ENCODE measurements at places on chromosomes 5 and 9.

- DNase-seq = no peak
- peaks cover 5% of the 10 kb centered on the region for H3K4me1 ChIP-seq
- no peak overlapping the region for H3K27ac ChIP-seq
- H3K4me3 ChIP-seq = peak overlapping the region; percentile 29
- H3K27me3 ChIP-seq = peaks cover 28% of the 10 kb centered on the region
Observed at GRCh38 chr5:139747583-139748504, 47.8 kb upstream of the PSD2 start.

GRCh38 chr9:107933097-107933496 is 443.5 kb upstream of the KLF4 start:
- no peak overlapping the region for H3K27ac ChIP-seq
- no peak for DNase-seq
- no peak overlapping the region for H3K4me3 ChIP-seq
- H3K36me3 ChIP-seq = no peaks in the 10 kb centered on the region
- H3K4me1 ChIP-seq = no peaks in the 10 kb centered on the region

DNA sequence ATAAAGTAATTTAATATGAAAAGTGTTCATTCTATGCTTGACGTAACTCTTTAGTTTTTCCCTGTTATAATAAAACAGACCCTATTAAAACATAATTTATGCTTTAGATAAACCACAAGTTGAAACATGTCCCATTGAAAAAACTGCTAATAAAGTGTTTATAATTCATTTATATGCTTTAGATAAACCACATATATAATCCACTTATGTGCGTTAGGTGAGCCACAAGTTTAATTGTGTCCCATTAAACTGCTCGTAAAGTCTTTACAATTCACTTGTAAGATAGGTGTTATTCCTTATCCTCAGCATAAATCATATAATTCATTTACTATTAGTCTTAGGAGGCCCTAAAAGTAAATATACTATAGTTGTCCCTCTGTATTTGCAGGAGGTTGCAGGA is 3.6 kb downstream of the NIPSNAP3B start:
- no peak for DNase-seq
- H3K27ac ChIP-seq = no peak overlapping the region
- H3K36me3 ChIP-seq = no peaks in the 10 kb centered on the region
- no peaks in the 10 kb centered on the region for H3K4me1 ChIP-seq
- no peaks in the 10 kb centered on the region for H3K27me3 ChIP-seq

DNA sequence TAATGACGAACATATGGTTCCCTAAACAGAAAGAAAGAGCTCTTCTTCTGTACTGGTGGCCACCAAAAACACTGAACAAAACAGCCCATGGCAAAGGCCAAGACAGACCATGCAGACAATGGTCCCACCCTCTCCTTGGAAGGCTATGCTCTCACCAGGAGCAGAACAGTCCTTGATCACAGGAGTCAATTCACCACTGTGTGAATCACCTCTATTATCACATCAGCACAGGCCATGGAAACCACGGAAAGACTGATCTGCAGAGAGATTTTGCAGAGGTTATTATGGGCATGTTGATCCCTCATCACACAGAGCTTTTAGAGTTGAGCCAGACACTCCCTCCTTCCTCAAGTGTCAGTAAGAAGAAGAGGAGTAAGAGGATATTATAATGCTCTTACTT is 134.0 kb upstream of the RASEF start:
- DNase-seq = no peak
- no peak overlapping the region for H3K27ac ChIP-seq
- no peaks in the 10 kb centered on the region for H3K4me1 ChIP-seq
- H3K27me3 ChIP-seq = no peaks in the 10 kb centered on the region
- H3K36me3 ChIP-seq = no peaks in the 10 kb centered on the region
- no peak overlapping the region for H3K4me3 ChIP-seq

GRCh38 chr9:105087910-105088898 is 156.2 kb upstream of the SLC44A1 start:
- H3K36me3 ChIP-seq = no peaks in the 10 kb centered on the region
- no peak overlapping the region for H3K27ac ChIP-seq
- H3K4me3 ChIP-seq = no peak overlapping the region

- peaks cover 1% of the 10 kb centered on the region for H3K4me1 ChIP-seq
- DNase-seq = no peak
- peak overlapping the region; percentile 29 for H3K27ac ChIP-seq
- no peaks in the 10 kb centered on the region for H3K36me3 ChIP-seq
- no peaks in the 10 kb centered on the region for H3K27me3 ChIP-seq
Observed at GRCh38 chr5:176446884-176447590, 1.1 kb upstream of the FAF2 start.

DNA sequence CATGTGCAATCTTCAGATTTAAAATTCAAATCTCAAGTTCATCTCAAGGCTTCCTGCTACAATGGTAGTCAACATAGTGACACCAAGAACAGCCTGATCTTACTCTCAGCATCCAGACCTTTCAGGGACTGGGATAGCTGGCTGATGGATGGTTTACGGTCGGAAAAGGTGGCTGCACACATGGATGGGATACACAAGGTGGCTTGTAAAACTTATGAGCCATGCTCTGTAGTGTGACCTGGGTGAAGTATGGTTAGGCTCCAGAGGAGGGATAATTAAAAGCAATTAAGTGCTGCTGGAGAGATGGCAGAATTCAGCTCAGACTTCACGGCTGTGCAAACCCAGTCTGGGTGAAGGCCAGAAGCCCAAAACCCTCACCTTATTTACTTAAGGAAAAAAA is 379.5 kb downstream of the NFIB start:
- peaks cover 2% of the 10 kb centered on the region for H3K4me1 ChIP-seq
- no peak for DNase-seq
- no peak overlapping the region for H3K4me3 ChIP-seq
- H3K27ac ChIP-seq = no peak overlapping the region
- no peaks in the 10 kb centered on the region for H3K27me3 ChIP-seq
- no peaks in the 10 kb centered on the region for H3K36me3 ChIP-seq

- no peak overlapping the region for H3K4me3 ChIP-seq
- no peaks in the 10 kb centered on the region for H3K36me3 ChIP-seq
- no peak overlapping the region for H3K27ac ChIP-seq
- no peaks in the 10 kb centered on the region for H3K27me3 ChIP-seq
Observed at GRCh38 chr5:36006163-36006562, 15.0 kb upstream of the UGT3A1 start.

- H3K4me1 ChIP-seq = no peaks in the 10 kb centered on the region
- H3K4me3 ChIP-seq = no peak overlapping the region
- no peaks in the 10 kb centered on the region for H3K27me3 ChIP-seq
- H3K36me3 ChIP-seq = no peaks in the 10 kb centered on the region
Observed at GRCh38 chr5:151028717-151029116, 8.3 kb downstream of the GPX3 start.

GRCh38 chr5:55219770-55220169 is 7.3 kb downstream of the MCIDAS start:
- no peaks in the 10 kb centered on the region for H3K36me3 ChIP-seq
- peaks cover 43% of the 10 kb centered on the region for H3K27me3 ChIP-seq
- peaks cover 3% of the 10 kb centered on the region for H3K4me1 ChIP-seq
- no peak overlapping the region for H3K27ac ChIP-seq
- no peak for DNase-seq
- no peak overlapping the region for H3K4me3 ChIP-seq

GRCh38 chr9:116061546-116062205 is 91.9 kb upstream of the PAPPA start:
- H3K27ac ChIP-seq = no peak overlapping the region
- DNase-seq = no peak
- H3K36me3 ChIP-seq = no peaks in the 10 kb centered on the region
- H3K27me3 ChIP-seq = no peaks in the 10 kb centered on the region
- no peak overlapping the region for H3K4me3 ChIP-seq

DNA sequence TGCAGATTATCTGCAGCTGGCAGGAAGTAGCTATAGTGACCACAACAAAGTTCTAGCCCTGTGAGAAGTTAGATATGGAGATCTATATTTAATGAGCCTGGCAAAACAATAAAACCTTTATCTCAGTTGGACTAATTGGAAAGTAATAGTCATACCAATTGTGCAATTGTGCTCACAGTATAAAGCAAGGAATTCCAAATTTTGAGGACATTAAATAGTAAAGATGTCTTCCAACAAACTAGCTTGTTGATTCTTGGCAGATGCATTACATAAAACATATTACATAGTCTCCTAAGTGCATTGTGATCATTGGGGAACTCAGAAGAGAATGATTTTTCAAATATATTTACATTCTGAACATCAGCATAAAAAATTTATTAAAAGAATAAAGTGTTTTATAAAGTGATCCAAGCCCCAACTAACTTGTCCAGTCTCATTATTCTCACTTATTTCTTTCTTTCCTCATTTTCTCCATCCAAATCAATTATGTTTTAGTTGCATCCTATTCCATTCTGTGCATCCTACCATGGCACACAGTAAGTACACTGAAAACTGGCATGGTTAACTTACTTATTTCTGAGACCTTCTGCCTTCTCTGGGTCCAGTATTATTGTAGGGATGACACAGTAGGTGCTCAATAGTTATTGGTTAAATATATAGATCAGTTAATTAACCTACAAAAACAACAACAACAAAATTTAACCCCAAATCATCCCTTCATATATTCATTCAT is 977.2 kb upstream of the NUDT12 start:
- H3K4me3 ChIP-seq = no peak overlapping the region
- no peak for DNase-seq
- no peaks in the 10 kb centered on the region for H3K36me3 ChIP-seq

DNA sequence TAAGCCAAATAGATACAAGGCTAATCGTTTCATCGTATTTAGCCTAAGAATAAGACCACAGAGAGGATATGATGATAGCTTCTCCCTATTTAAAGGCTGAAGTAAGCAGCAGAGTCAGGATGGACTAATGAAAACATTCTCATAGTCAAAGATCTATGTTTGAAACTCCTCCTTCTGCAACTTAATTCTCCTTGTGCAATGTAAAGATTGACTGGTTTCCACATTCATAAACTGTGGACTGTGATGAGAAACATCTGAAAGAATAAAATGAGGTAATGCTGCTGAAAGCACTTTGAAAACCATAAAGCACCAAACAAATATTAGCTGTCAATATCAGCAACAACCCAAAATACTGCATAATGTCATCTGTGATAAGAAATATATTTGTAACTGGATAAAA is 361.9 kb downstream of the CSNK1G3 start:
- H3K27ac ChIP-seq = no peak overlapping the region
- DNase-seq = no peak
- H3K27me3 ChIP-seq = no peaks in the 10 kb centered on the region
- no peaks in the 10 kb centered on the region for H3K36me3 ChIP-seq

DNA sequence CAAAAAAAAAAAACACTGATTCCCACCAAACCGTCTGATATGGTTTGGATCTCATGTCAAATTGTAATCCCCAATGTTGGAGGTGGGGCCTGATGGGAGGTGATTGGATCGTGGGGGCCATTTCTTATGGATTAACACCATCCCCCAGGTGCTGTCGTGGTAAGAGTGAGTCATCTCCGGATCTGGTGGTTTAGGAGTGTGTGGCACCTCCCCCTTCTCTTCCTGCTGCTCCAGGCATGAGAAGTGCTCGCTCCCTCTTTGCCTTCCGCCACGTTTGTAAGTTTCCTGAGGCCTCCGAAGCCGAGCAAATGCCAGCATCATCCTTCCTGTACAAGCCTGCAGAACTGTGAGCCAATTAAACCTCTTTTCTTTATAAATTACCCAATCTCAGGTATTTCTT is 45.2 kb downstream of the HSD17B3 start:
- DNase-seq = peak; percentile 55
- H3K27ac ChIP-seq = no peak overlapping the region
- H3K27me3 ChIP-seq = no peaks in the 10 kb centered on the region
- H3K36me3 ChIP-seq = no peaks in the 10 kb centered on the region
- H3K4me1 ChIP-seq = peaks cover 6% of the 10 kb centered on the region

DNA sequence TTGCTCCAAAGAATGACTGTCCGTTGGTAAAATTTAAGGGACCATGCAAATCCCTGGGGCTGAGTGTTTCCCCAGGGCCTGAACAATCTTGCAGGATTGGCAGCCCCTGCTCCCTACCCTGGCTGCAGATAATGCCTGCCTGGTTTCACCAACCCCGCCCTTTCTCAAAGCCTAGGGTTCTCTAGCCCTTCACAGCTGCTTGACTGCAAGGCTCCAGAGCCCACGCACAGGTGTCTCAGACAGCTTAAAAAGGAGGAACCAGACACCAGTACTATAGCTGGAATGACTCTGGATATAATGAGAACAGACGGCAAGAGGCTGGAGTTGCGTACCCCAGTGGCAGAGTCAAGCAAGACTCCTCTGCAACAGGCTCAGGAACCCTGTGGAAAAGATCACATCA is 25.2 kb upstream of the TNIP1 start:
- no peak overlapping the region for H3K27ac ChIP-seq
- H3K4me3 ChIP-seq = no peak overlapping the region
- no peaks in the 10 kb centered on the region for H3K4me1 ChIP-seq
- no peaks in the 10 kb centered on the region for H3K27me3 ChIP-seq
- peaks cover 10% of the 10 kb centered on the region for H3K36me3 ChIP-seq

- H3K4me1 ChIP-seq = no peaks in the 10 kb centered on the region
- DNase-seq = peak; percentile 47
- no peaks in the 10 kb centered on the region for H3K36me3 ChIP-seq
- no peaks in the 10 kb centered on the region for H3K27me3 ChIP-seq
Observed at GRCh38 chr9:88531920-88532698, 2.9 kb upstream of the NXNL2 start.

GRCh38 chr5:36070687-36071571 is 4.2 kb upstream of the UGT3A2 start:
- no peaks in the 10 kb centered on the region for H3K27me3 ChIP-seq
- no peak for DNase-seq
- H3K27ac ChIP-seq = no peak overlapping the region
- no peaks in the 10 kb centered on the region for H3K36me3 ChIP-seq
- H3K4me3 ChIP-seq = no peak overlapping the region

DNA sequence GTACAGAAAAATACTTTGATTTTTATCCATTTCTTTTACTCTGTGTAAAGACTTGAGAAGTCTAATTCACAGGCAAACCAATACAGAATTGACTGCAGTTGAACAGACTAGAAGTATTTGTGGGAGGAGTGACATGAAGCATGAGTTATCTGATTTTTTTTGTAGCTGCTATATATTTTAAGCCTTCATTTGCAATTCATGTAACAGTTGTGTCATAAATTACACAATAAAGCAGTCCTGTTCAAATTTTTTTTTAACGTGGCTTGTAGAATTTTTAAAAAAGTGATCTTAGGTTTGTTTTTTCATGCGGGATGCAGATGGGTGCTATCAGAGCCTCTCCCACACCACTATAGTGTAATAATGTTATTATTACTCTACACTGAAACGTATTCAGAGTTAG is 2.9 kb upstream of the MAML1 start:
- H3K36me3 ChIP-seq = peaks cover 22% of the 10 kb centered on the region
- no peak for DNase-seq
- H3K27ac ChIP-seq = no peak overlapping the region
- H3K27me3 ChIP-seq = no peaks in the 10 kb centered on the region
- peaks cover 2% of the 10 kb centered on the region for H3K4me1 ChIP-seq
- no peak overlapping the region for H3K4me3 ChIP-seq

DNA sequence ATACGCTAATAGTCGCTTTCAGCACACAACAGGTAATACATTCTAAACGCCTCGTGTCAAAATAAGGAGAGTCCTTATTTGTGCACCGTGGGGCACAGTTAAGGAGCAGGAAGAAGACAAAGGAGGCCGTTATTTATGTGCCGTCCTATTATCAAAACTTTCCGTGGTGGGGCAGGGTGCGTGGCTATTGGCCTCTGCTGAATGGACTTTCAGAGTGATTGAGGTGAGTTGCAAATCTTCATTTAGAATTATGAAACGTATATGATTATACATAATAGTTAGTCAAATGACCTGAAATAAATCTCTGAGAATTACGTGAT is 833 bp downstream of the C5orf24 start:
- H3K4me3 ChIP-seq = peak overlapping the region; percentile 78
- H3K4me1 ChIP-seq = no peaks in the 10 kb centered on the region
- no peak for DNase-seq
- H3K36me3 ChIP-seq = no peaks in the 10 kb centered on the region

GRCh38 chr5:68315679-68316271 is 100.2 kb downstream of the PIK3R1 start:
- no peaks in the 10 kb centered on the region for H3K27me3 ChIP-seq
- H3K4me1 ChIP-seq = no peaks in the 10 kb centered on the region
- no peaks in the 10 kb centered on the region for H3K36me3 ChIP-seq
- no peak overlapping the region for H3K27ac ChIP-seq
- H3K4me3 ChIP-seq = no peak overlapping the region
